ENCODE measurements at places on chromosomes 13 and 19.

- DNase-seq: no peak
Observed at GRCh38 chr13:107681600-107681999, 533.7 kb downstream of the LIG4 start.

DNA sequence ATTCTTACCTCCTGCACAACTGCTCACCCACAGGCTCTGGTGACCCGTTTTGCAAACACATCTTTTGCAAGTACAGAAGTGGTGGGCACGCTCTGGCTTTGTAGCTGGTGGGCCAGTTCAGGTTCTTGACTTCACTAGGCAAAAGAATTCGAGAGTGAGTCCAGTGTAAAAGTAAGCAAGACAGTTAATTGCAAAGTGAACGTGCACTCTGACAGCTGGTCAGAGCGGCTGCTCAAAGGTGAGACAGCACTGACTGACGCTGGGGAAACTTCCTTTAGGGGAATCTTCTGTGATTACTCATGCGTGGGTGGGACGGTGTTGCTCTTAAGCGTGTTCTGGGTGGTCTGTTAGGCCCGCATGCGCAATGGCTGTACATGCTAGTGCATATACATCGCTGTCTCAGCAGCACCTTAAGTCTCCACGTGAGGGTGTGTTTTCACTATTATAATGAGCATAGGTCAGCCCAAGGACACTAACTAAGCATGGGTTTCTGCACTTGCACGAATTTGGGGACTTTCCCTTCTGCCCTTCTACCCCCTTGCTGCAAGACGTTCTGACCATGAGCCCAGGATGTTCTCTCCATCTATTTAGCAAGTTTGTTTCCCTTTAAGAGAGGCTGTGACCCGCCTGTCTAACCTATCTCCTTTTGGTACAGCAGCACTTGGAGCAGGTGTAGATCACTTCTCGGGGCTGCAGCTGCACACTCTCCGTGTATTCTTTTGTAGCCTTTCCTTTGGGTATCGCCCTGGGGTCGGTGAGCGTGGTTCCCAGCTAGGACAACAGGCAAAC lies 30.2 kb upstream of the CD33 start:
- no peak for DNase-seq

DNA sequence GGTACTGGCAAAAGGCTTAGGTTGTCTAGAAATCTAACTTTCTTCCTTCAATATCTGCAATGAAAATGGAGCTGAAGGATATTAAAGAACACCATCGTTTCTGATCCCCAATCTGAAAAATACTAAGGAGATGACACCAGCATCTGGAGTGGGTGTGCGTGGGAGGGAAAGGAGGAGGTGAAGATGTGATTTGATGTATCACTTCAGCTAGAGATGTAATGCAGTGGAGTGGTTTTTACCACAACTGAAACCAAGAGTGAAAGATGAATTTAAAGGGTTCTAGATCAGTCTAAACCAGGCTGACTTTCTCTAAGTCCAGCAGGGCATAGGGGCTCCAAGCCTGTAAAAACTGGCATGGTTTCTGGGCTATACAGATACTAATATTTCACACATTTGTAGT lies 148.4 kb downstream of the AKAP11 start:
- DNase-seq: no peak

DNA sequence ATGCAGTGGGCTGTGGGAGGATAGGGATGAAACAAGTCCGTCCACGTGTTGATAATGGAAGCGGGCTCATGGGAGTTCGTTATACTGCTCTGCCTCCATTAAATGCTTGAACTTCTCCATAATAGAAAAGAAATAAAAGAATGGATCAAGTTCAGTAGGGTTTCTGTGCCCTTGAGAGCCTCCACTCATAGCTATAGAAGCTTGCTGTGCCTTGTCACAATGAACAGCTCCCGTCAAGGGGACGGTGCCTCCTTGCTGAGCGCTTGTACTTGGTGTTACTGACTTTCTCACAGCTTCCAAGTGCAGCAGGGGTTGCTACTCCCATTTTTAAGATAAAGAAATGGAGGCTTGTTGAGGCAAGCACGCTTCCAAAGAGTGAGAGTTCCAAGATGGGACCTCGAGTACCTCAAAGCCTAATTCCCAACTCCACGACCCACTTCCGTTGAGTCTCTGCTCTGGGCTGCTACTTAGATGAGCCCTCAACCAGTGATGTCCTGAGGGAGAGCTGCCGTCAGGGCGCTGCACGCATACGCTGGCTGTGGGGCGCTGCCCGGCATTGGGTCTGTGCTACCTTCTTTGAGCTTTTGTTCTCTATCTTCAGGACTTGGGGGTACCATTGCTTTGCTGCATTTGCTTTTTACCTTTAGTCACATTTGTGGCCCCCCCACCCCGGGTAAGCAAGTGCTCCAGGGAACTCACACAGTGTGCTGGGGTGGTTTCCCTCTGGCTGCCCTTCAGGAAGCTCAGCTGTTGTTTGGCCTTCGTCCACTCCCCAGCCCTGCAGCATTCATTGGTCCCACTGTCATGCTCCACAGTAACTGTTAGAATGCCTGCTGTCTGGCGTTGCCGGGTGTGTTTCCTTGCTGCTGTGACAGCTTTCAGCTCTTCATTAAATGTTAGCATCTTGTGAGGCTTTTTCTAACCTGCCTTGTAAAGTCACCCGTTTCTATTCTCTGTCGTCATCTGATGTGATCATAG lies 9.5 kb downstream of the SNRNP70 start:
- no peak for DNase-seq

DNA sequence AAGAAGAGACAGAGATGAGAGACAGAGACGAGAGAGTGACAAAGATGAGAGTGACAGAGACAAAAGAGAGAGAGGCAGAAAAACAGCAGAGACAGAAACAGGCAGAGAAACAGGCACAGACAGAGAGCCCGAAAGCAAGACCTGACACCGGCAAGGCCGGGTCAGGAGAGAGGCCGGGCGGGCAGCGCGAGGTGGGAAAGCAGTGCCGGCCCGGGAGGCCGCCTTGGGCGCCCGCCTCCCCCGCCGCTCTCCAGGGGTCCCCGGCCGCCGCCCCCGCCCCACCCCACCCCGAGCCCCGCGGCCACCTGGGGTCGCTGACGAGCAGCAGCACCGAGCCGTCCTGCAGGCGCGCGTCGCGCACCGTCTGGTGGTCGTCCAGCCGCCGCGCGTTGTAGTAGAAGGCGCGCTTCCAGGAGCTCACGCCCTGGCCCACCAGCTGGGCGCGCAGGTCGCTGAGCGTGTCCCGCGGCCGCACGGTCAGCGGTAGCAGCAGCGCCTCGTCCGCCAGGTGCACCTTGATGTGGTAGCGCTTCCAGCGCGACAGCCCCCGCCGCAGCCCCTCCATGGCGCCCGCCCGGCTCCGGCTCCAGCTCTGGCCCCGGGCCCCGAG lies at the start of gene TINCR:
TINCR (minus strand) TSS at position 594 of the 610 bp plus-strand sequence.
- no peak for DNase-seq

GRCh38 chr19:52297601-52298364 lies 814 bp downstream of the ZNF480 start:
- no peak for DNase-seq

- DNase-seq: no peak
Observed at GRCh38 chr13:96744367-96745331, 249.6 kb downstream of the OXGR1 start.

DNA sequence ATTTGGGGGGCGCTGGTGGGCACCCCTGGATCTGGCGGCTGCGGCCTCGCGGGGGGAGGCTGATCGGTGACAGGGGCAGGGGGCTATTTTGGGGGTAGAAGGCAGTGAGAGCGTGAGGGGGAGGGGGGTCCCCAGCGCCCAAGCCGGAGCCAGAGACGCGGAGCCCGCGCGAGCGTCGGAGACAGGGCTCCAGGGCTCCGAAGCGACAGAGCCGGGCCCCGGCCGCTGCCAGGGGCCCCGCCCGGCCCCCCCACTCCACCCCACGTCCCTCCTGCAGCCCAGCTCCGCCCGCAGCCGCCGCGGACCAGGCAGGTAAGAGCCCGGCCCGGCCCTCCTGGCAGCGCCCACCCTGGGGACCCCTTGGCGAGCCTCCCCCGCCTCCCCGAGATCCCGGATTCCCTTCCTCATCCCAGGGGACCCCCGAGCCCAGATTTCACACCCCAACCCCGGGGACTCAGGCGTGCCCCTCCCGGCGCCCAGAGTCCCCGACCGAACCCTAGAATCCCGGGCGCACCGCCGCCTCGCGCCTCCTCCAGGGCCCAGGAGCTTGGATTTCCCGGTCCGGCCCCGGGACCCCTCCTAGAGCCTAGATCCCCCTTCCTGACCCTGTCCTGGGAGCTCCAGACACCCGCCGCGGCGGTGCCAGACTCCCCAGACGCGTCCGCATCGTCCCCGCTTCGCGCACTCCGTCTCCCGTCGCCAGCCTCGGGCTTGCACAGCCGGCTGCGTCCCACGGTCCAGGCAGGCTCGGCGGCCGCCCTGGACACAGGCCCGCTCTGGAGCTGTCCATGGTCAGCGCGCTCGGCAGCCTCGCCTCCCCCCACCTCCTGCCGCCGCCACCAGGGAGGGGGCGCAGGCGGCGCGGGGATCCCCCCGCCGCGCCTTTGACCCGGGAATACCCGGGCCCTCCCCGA lies at the start of gene PPFIA3:
PPFIA3 (plus strand) TSS at position 134 of the 914 bp plus-strand sequence. CDS start 8,330 bp downstream, outside the sequence.
- DNase-seq: no peak

DNA sequence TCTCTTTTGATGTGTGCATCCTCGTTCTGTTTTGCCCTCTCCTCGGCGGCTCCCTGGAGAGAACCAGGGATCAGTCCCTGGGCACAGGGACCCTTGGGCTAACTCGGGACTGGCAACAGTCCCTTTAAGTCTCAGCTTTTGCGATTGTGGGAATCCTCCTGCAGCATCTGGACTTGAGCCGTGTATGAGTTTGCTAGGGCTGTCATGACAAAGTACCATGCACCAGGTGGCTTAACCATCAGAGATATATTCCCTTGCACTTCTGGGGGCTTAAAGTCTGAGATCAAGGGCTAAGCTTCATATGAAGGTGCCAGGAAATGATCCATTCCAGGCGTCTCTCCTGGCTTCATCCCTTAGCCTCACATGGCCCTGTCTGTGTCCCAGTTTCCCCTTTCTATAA lies 34.5 kb downstream of the ARHGEF18 start:
- DNase-seq: no peak

DNA sequence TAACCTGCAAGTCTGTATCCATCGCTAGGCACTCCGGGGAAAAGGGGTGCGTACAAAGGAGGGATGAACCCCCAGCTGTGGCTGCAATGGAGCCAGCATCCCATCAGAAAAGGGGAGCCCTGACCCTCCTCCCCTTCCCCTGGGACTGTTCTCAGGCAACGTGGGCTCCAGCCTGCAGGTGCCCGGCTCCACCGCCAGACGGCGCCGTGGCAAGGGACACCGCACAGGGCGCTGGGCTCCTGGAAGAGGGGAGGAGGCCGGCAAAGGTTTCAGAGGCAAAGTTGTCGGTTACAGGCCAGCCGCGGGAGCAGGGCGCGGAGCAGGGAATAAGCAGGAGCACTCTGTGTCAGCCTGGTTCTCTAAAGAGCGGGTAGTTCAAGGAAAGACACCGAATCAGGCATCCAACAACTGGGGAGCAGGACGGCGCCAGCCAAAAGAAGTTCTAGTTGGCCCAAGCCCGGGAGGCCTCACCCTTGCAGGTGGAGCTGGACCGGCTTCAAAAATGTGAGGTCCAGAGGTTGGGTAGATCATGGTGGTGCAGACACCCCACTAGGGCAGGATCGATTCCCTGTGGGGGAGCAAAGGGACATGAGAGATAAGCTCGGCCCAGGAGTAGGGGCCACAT lies 53.0 kb upstream of the ATP12A start:
- DNase-seq: no peak

- DNase-seq: no peak
Observed at GRCh38 chr19:18167975-18168645, 5.5 kb upstream of the IFI30 start.

DNA sequence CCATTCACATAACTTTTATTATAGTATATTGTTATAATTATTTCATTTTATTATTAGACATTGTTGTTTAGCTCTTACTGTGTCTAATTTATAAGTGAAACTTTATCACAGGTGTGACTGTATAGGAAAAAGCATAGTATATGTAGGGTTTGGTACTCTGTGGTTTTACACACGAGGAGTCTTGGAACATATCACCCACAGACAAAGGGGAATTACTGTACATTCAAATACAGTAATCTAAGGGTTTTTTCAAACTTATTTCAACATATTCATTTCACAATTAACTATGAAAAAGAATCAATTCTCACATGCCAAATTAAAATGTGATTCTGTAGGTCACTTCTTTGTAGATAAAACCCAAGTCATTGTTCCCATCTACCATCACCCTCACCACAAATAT lies 46.0 kb downstream of the RBM26 start:
- no peak for DNase-seq

GRCh38 chr13:23744315-23744714 lies 144.9 kb downstream of the MIPEP start:
- DNase-seq: no peak

GRCh38 chr13:21701460-21701859 lies 30.6 kb downstream of the FGF9 start:
- DNase-seq: no peak

- no peak for DNase-seq
Observed at GRCh38 chr19:52679598-52679997, 41.4 kb upstream of the ZNF83 start.

DNA sequence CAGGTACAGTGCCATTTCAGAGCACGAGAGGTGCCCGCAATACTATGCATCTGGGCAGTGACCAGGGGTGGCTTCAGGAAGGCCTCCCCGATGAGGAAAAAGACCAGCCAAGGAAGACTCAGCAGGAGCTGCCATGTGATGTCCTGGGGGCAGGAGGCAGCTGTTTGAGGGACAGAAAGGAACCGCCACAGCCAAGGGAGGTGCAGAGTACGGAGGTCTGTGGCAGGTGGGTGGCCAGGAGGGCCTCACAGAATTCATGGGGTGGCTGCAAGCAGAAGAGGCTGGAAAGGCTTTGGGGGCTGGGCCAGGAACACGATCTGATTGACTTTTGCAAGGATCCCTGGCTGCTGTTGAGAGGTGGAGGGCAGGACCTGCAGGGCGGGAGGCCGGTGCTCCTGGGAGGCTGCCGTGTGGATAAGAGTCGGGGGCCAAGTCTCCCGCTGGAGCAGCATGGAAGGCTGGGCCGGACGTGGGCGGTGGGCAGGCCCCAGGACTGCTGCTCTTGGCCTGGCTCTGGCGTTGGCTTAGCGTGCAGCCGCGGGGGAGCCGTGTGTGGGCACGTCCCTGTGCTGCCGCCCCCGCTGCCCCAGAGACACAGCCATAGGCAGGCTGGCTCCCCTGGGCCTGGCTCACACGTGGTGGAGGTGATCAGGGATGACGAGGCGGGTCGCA lies 29.1 kb downstream of the CEBPA start:
- DNase-seq: no peak

DNA sequence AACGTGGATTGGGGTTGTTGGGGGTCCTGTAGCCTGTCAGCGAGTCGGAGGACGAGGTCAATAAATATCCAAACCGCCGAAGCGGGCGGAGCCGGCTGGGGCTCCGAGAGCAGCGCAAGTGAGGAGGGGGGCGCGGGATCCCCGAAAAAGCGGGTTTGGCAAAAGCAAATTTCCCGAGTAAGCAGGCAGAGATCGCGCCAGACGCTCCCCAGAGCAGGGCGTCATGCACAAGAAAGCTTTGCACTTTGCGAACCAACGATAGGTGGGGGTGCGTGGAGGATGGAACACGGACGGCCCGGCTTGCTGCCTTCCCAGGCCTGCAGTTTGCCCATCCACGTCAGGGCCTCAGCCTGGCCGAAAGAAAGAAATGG lies 754 bp upstream of the SIX5 start:
- no peak for DNase-seq
